ENCODE measurements at places on chromosomes 7 and 10.
A peak's percentile ranks its signal among the peaks of the same experiment; 100 is the strongest.

- DNase-seq: no peak
These were observed 44.0 kb downstream of the TARP start for GRCh38 chr7:38229386-38229785.

GRCh38 chr10:82742478-82742877 is 867.5 kb downstream of the NRG3 start:
- DNase-seq: no peak

DNA sequence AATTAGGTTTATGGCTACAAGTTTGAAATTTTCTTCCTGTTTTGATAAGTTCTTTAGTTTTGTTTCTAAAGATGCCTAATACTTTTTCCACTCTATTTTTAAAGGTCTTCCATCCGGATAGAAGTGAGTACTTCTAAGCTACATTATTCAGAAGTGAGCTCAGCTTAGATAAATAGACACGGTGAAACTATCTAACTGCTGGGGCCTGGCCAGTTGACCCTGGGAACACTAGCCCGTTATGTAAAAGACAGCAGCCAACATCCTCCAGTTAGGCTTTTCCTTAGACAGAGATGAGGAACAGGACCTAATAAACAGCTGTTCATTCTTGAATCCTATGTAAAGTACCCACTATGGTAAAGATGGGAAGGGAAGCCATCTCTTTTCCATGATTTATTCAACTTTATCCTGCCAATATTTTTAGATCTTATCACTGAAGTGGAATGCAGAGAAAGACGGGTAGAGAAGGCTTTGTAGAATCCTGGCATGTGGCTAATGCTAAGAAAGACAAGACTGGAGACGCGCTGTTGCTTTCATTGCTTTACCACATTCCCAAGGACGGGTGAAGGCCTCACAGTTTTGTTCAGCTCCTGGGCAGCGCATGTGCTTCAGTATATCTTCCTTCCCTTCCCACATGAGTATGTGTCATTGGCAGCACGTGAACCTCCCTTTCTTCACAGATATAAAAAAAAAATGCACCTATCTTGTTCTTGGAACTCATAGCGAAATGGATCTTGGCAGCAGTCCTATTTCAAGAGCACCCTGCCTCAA is 340.0 kb upstream of the MEOX2 start:
- DNase-seq: no peak

DNA sequence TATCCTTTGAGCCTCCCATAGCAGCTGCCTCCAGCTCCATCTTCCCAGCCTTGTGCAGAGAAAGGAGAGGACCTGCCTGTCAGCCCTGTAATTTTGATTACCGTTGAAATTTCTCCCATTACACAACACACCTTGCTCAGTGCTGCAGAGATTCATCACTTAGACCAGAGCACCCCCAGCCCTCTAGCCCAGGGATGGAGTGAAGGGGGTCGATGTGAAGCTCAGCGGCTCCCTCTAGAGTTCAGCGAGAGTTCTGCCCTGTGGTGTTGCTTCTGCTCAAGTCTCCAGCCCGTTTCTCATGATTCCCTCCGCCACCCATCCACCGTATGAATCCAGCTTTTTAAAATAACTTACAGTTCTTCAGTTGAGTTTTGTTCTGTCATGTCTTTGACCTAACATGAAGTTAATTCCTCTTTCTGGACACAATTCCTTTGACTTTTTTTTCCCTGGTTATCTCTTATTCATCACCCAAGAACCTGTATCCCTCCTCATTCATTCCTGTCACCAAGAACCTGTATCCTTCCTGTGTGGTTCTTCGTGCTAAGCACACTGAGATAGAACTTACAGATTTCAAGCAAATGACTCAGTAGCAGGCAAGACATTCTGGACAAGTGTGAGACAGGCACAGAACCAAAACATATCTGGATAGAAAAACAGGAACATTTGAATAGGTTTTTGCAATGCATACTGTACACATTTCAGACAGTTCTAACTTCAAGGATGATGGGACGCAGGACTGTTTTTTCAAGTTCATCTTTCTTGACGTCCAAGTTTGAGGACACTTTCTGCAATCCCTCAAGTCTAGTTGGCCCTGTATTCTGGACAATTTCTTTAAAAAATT is 35.0 kb upstream of the ZNF32 start:
- DNase-seq: no peak

DNA sequence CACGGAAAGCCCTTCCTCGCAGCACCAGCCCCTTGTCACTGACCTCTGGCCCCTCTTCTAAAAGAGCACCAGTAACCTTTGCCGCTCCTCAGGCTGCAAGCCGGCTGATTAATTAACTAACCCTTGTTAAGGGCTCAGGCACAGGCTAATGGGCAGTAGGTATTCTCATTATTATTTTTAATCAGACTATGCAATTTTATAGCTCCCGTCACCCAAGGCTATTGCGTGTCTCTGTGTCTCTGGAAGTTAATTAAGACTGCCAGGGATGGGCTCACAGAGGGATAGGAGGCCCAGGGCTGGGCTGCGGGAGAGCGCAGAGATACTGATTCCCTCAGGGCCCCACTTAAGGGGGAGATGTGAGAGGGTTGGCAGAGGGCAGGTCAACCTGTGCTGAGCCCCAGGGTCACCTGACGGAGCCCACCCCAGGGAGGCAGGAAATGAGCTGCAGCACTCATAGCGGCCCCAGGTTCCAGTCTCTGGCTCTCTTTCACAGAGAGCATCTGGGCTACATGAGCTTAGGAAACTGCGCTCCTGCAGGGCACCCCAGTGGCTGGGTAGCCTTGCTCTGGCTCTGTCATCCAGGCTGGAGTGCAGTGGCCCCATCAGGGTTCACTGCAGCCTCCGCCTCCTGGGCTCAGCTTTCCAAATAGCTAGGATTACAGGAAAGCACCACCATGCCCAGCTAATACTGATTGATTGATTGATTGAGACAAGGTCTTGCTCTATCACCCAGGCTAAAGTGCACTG is 92.2 kb upstream of the LRRC4 start:
- DNase-seq: no peak

- DNase-seq: no peak
These were observed 52.7 kb upstream of the BTRC start for GRCh38 chr10:101301111-101301731.

DNA sequence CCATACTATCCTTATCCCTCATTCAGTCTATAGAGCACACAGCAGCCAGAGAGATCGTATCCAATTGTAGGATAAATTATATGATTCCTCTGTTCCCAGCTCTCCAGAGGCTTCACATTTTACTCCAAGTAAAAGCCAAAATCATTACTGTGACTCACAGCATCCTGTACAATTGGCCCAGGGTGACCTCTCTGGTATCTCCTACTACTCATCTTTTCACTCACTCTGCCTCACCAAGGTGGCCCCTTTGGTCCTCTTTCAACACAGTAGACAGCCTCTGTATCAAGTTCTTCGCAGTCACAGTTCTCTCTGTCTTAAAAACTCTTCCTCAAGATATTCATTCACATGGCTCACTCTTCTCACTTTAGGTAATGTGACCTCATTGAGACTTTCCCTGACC is 72.6 kb upstream of the LSM8 start:
- no peak for DNase-seq

DNA sequence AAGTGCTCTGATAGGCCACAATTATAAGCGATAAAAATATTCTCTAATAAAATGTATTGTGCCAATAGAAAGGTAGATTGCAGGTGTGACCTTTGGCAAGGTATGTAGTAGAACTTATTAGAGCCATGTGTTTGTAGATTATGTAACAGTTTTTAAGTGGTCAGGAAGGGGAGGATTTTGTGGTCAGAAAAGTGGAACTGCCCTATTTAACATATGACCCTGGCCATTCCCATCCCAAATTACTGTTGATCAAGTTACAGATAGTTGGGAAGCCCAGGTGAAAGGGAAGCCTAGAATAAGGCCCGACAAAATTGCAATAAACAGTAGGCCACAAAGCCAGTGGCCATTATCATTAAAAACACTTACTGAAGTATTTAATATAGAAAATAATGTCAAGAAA is 89.2 kb downstream of the SPAG6 start:
- DNase-seq: no peak

DNA sequence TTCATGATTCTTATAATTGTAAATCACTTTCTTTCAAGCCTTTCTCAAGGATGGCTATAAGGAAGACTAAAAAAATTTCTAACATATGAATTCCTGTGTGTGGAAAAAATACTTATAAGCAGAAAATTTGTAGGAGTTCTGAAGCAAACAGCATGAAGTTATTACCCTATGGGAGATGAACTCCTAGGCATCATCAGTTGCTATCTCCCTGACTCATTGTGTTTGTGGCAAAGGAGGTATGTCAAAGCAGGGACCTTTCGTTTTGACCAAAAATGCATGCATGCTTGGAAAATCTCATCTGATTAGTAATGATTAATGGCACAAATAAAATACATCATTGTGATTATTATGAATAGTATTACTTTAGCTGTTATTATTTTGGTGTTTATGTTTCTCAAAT is 59.4 kb downstream of the CALCR start:
- DNase-seq: no peak

DNA sequence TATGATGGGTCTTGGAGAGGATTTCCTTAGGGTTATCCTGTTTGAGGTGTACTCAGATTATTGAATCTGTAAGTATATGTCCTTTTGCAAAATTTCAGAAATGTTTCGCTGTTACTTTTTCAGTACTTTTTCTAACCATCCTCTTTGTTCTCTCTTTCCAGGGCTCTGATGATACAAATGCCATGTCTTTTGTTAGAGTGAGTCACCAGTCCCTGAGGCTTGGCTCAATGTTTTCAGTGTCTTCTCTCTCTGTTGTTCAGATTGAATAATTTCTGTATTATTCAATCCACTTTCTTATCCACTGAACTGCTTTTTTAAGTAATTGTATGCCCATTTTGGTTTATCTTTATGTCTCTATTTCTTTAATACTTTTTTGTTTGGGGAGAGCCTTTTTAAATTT is 449.4 kb downstream of the TNS3 start:
- DNase-seq: no peak

GRCh38 chr7:117011419-117012260 is 58.3 kb downstream of the ST7 start:
- DNase-seq: no peak

- DNase-seq: no peak
These were observed 154.6 kb upstream of the HGF start for GRCh38 chr7:81924494-81924893.

DNA sequence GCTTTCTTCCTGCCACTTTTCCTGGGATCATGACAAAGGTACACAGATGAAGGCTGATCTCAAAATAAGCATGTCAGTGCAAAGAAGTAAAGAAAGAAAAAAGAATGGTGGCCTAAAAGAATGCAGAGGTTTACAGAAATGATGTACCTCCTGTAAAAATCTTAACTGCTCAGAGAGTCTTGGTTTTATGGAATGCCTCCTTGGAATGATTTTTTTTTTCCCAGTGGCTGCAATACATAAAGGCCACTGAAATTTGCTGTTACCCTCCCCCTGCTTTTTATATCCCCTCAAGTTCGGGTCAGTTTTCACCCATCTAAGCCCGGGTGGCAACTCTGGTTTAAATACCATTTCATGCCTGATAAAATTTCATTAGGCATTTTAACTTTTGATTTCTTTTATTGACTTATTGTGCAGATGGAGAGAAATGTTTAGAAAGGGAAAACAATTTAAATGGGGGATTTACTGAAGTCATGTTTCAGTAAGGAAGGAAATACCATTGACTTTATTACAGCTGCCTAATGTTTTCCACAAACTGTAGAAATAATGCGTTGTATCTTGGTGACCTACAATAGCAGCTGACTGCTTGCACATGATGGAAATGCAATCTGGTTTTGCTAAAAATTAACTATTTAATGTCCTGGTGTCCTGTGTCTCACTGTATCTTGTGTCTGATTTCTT is 102.5 kb downstream of the SAMD9 start:
- DNase-seq: no peak

GRCh38 chr7:1514995-1515401 is 10.8 kb upstream of the INTS1 start:
- no peak for DNase-seq

DNA sequence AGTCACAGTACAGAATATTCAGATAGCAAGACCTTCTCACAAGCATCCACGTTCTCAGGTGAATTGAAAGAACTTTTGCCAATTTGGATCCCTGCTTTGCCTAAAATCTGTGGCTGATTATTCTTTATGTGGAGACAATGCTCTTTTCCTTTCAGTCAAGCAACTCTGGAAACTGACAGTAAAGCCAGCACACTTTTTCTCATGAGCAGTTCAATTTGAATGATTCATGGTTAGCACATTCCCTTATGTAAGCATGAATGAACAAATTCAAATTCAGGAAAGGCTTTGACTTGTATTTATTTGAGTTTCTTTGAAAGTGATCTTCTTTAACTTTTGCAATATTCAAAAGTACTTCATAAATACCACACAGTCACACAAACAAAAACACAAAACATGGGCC is 57.6 kb downstream of the MEOX2 start:
- no peak for DNase-seq

GRCh38 chr7:131274986-131275385 is 52.7 kb upstream of the MKLN1 start:
- DNase-seq: no peak

DNA sequence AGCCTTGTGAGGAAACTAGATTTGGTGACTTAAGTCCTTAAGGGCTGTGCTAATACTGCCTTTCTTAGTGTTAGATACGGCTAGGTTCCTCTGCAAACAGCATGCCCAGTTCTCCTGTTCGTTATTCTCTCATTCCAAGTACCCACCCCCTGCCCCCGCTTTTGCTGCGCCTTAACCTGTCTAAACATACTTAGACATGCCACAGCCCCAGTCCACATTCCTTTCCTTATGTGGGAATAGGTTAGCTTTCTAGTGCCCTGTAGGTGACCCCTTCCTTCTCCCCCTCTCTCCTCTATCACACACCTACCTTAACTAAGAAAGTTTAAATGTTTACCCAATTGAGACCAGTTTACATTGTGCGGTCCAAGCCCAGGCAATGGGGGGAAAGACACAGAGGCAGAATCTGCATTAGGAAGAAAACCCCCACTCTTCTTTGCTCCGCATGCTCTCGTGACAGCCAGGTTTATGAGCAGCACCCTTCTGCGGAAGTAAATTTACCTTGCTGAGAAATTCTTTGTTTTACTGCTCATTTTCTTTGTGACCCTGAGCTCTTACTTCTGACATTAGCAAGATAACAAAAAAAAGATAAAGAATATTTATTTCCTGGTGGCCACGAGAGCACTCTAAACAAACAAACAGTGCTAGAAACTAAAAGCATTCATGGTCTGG is 48.8 kb downstream of the VIM start:
- DNase-seq: no peak

DNA sequence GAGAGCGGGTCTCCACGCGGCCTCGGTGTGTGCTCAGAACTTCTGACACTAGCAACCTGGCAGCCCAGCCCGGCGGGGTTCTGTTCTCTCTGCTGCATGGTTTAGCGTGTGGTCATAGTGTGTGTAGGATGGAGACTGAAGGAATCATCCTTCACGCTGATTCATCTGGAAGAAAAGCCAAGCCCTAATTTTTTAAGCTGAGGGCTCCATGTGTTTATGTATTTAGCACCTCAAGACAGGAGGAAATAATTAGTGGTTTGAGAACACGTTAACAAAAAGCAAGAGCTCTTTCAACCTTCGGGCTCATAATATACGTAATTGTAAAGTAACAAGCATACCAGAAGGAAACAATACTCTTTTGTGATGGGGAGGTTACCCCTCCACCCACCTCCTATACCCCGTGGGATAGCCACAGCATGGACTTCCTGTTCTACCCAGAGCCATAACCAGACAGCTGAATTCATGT is 504.6 kb upstream of the MKI67 start:
- DNase-seq: no peak

GRCh38 chr7:130491841-130492522 is at the start of gene MEST:
Gene MEST (plus strand): TSS chr7:130492085. CDS start chr7:130492314, 229 bp downstream.
- DNase-seq: peak; percentile 49

Measured in caudate nucleus (tissue), 63 donors.